ENCODE measurements at places on chromosomes 1 and 21.

DNA sequence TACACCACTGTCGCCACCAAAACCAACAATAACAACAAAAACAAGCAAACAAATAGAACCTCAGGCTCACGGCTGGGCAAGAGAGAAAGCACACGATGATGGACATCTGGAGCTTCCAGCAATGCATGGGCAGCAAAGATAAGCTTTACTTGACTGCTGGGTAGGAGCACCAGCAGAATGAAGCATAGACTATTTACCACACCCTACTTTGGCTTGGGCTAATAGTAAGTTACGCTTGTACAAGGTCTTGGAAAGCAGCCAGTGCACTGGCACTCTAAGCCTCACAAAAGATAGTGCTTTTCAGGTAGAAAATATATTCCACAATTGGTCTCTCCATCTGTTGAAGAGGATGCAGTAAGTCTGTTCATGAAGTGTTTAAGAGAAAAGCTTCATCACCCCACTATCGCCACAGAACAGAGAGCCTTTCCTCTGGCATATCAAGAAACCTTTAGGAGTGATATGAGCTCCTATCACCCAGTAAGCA, 13.6 kb downstream of the ADIPOR1 start:
- DNase-seq = no peak

- no peak for DNase-seq
Observed at GRCh38 chr21:38780879-38781278, 24.9 kb upstream of the ETS2 start.

DNA sequence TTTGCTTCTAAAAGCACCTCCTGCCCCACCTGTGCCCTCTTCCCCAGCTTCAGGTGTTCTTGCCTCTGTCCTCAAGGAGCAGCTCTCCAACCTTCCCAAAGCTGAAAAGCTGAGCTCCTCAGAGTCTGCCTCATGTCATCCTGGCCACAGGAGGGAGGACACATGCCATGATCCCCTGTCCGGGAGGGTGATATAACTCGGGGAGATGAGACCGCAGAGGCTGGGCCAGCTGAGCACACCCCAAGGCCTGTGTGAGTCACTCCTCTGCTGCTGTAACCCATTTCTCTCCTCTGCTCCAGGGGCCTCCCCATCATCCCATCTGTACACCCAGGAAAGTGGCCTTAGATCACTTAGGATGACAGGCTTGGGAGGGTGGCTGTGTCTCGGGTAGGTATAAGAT, 49.8 kb downstream of the EPHB2 start:
- DNase-seq = no peak

DNA sequence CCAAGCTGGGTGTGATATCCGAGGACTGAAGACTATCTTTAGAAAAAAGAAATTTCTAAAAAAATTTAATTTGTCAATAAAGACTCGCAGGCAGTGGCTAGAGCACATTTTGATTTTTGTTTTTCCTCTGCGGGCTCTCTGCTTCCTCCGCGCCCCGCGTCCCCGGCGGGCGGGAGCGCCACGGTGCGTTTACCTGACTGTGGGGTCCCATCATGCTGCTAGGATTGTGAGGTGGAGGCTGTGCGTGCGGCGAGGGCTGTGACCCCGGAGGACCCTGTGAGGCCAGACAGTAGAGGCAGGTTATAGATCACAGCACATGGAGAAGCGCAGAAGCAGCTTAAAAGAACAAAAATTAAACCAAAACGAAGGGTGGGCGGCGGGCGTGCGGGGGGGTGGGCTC, 57.9 kb downstream of the MRPL37 start:
- DNase-seq = no peak

- no peak for DNase-seq
Observed at GRCh38 chr1:234770924-234771540, 161.1 kb upstream of the IRF2BP2 start.

DNA sequence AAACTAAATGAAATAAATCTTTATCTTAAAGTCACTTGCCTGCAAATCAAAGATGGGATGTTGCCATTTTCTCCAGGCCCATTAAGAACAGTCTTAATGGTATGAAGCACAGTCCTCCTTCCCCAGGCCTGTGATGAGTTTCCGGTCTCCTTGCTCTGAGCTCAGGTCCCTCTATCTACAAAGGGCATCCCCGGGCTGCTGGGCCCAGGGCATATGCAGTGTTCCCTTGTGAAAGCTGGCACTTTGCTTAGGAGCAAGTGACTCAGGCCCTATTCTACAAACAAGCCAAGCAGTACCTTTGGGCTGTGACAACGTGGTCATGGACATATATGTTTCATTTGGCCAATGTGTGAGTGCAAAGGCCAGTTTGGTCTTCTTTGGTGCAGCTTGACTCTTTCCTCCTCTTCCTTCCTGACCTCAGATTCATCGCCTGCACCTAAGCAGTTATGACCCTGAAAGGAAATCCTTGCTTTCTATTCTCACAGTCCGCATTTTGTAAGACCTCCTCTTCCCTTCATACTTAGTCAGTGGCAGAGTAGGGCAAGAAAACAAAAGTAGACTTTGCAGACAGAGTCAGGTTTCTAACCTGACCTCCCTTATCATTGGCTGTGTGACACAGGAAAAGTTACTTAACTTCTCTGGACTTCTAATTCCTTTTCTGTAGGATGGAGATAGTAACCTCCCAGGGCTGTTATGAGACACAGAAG, 109.5 kb downstream of the ERG start:
- DNase-seq = no peak

GRCh38 chr1:113042285-113043143, 30.5 kb upstream of the LRIG2 start:
- peak; percentile 82 for DNase-seq

DNA sequence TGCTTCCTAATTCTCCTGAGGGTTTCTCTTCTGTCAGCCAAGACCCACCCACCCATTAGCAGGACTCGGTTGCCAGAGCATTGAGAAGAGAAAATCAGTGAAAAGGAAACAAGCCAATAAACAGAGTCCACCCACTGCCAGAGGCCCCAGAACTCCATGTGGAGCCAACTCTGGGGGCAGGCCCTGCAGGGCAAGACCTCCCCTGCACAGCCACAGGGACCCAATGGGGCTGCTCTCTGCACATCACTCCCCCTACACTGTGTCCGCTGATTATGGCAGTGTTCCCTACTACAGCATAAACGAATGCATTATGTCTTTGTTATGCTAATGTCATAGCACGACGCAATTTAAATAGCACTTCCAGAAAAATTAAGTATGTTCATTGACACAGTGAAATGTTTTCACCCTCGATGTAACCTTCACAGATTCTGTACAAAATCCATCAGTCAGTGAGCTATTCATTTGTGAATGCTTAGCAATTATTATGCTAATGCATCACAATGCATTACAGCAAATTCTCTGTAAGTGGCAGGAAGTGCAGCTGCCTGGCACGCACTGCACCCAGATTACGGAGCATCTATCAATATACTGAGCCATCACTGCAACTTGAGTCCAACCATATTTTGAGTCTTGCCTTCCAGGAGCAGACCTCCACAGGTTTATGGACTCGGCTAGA, 56.4 kb downstream of the GRIK3 start:
- no peak for DNase-seq

DNA sequence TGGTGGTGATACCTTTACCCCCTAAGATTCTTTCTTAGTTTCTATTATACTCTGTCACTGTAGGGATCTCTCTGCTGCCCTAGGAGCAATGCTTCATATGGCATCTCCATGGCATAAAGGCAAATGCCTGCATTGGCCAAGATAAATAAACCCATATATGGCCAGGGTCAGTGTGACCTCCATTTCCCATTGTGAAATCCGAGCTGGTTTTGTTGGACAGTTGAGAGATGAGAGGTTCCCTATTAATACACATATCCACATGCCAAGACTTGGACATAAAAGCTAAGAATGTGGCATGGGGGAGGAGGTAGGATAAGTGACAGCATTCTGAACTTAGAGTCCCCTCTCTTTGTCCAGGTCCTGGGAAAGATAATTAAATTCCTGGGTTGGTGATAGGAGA, 1.4 kb downstream of the TPM3 start:
- DNase-seq = no peak

- no peak for DNase-seq
Observed at GRCh38 chr1:239800861-239801260, 290.8 kb upstream of the FMN2 start.

- DNase-seq = no peak
Observed at GRCh38 chr1:164443166-164443565, 115.8 kb upstream of the PBX1 start.

- no peak for DNase-seq
Observed at GRCh38 chr1:230262867-230263567, 163.1 kb downstream of the PGBD5 start.

GRCh38 chr21:44272284-44272858, 10.7 kb upstream of the DNMT3L start:
- peak; percentile 49 for DNase-seq

DNA sequence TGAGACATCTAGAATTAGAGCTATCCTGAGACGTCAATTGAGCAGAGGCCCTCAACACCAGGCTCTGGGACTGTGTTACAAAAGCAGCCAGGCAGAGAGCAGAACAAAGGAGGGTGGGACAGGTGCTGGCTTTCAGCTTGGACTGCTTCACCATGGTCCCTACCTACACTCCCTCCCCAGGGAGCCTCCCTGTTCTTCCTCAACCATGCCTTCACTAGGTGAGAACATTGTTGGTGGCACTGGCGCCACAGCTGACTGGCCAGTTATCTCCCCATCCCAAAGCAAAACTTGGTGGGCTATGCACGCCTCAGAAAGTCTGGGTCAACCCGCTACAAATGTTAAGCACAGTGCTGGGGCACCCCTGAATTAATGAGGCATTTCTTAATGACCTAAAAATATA, 87.8 kb downstream of the NMNAT2 start:
- DNase-seq = no peak

DNA sequence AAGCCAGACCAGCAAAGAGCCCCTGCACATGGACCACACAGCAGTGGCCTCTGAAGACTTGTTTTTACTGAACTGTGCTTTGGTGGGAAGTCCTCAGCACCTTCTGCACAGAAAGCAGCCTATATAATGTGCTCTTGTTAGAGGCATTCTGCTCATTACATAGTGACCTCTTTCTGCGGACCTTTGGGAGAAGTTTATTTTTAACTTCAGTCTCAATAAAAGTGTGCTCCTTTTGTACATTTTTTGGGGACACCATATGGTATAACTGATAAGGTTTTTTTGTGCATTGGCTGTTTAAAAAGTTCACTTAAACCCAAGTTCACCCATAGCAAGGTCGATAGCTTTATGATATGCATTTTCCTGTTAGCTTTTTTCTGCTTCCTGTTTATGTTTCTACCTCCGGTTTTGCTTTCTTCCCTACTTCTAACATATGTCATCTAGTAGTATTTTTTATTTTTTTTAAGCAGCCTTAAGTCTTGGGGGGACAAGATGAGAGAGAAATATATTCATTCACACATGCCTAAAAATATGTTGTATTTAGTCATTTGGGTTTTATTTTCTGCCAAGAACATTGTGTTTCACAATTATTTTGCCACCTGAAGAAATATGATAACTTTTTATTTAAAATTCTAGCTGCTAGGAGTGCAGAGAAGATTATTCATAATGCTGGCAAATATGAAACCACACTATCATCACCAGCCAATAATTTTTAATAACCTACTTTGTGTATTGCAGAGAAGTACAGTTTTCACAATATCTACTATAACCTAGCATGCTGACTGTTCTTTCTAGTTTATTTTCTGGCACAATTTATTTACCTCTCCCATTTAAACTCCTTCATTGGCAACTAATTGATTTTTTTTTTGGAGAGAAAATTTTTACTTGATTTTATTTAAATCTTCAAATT, 22.9 kb upstream of the SLC19A2 start:
- DNase-seq = no peak

GRCh38 chr1:228217551-228218344, 9.9 kb downstream of the OBSCN start:
- no peak for DNase-seq

DNA sequence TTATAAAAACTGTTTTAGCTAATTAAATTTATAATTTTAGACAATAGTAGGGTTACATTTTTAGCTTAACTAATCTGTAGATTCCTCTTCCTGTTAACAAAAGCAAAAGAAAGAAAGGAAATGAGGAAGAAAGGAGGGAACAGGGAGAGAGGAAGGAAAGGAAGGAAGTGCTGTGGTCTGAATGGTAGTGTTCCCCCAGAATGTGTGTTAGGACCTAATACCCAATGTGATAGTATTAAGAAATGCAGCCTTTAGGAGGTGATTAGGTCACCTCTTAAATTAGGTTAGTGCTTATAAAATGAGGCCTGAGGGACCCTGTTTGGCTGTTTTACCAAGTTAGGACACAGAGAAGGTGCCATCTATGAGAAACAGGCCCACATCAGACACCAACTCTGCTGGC, 136.9 kb upstream of the SAMSN1 start:
- DNase-seq = no peak

GRCh38 chr1:4018466-4019146, 118.5 kb upstream of the C1orf174 start:
- no peak for DNase-seq

- DNase-seq = no peak
Observed at GRCh38 chr1:75797273-75797588, 549 bp downstream of the MSH4 start.

DNA sequence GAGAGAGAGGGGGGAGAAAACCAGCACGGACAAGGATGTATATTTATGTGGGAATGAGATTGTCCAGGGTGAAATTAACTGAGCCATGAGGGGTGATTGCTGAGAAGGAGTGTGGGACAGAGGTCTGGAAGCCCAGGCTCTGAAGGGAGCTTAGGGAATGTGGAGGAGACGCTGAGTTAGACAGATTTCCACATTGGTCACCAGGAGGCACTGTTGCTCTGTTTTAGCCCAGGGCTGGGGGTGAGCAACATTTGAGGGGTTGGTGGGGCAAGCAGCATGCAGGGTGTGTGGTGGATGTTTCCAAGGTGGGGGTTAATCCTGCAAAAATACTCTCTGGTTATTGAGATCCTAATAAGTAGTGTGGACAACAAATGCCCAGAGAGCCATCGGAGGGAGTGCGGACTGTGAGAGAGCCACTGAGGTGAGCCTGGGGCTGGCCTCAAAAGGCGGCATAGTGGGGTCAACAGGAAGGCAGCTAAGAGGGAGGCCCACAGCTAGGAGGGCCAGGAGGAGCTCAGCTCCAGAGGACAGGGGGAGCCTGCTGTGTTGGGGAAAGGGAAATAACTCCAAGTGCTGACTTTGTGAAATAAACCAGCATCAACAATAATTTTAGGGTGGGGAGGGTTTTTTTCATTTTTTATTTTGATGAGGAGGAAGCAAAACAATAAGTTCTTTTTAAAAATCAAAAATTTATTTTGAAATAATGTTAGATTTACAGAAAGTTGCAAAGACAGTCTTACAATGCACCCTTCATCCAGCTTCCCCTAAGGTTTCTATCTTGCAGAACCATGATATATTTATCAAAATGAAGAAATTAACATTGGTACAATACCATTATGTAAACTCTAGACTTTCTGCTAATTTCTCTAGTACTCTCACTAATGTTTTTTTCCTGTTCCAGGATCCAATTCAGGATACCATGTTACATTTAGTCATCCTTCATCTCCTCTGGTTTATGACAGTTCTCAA, 82.8 kb upstream of the CD34 start:
- DNase-seq = no peak
